ENCODE measurements at places on chromosomes 11 and 22. TPM values are rescaled to one million over a fixed set of nuclear protein-coding genes. Genes with fewer than 3 reads are reported as not detected.

SPA17 gene
- total RNA-seq, result 18.0 TPM

WNT11 gene
- 1.7 TPM for total RNA-seq

TRIM49 gene
- not detected for total RNA-seq

INS gene
- total RNA-seq, result not detected

OR2D2 gene
- not detected for total RNA-seq

SCUBE2 gene
- total RNA-seq, result 0.41 TPM

OLFML1 gene
- not detected for total RNA-seq

EHF gene
- total RNA-seq, result 0.96 TPM

PLAAT5 gene
- total RNA-seq, result not detected

IL17REL gene
- 0.04 TPM for total RNA-seq

OR51B5 gene
- 0.13 TPM for total RNA-seq

KMT5B gene
- total RNA-seq, result 23.4 TPM

DDIAS gene
- total RNA-seq, result 17.9 TPM
